CD8-positive, alpha-beta memory T cell (primary cell): ENCODE measurements at places on chromosomes 4 and X. TPM values are rescaled to one million over a fixed set of nuclear protein-coding genes. Genes with fewer than 3 reads are reported as not detected.
A peak's percentile ranks its signal among the peaks of the same experiment; 100 is the strongest.

- no peaks in the 10 kb centered on the region for H3K4me1 ChIP-seq
- H3K27me3 ChIP-seq = no peaks in the 10 kb centered on the region
- no peaks in the 10 kb centered on the region for H3K36me3 ChIP-seq
These were observed 32.0 kb downstream of the DYNLT3 start for GRCh38 chrX:37815366-37815765.

- no peak overlapping the region for H3K27ac ChIP-seq
- no peak for DNase-seq
- H3K36me3 ChIP-seq = no peaks in the 10 kb centered on the region
- no peak overlapping the region for H3K4me3 ChIP-seq
These were observed 17.0 kb upstream of the HPF1 start for GRCh38 chr4:169774466-169775445.

DNA sequence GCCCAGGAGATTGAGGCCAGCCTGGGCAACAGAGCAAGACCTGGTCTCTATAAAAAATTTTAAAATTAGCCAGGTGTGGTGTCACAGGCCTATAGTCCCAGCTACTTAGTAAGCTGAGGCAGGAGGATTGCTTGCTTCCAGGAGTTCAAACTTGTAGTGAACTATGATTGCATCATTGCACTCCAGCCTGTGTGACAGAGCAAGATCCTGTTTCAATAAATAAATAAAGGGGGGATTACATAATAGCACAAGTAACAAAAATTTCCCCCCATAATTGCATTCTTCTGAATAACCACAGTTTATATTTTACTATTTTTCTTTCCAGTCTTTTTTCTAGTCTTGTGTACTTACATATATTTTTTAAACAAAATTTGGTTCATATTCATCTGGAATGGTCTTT lies 135.6 kb downstream of the CHIC2 start:
- H3K27ac ChIP-seq = no peak overlapping the region
- H3K4me3 ChIP-seq = no peak overlapping the region
- H3K4me1 ChIP-seq = no peaks in the 10 kb centered on the region
- H3K27me3 ChIP-seq = no peaks in the 10 kb centered on the region
- DNase-seq = no peak

DNA sequence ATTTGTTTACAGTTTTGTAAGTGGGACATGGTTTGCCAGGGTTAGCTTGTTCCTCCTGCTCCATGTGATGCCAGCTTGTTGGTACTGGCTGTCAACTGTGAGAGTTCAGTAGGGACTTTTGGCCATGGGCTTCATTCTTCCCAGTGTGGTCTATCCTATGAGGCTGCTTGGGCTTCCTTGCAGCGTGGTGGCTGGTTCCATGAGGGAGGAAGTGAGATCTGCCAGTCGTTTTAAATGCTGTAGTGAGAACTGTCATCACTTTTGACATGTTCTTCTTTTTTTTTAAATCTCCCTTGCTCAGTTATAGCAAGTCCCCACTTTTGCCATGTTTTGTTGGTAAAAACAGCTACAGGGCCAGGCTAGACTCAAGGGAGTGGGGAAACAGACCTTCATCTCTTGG lies 15.9 kb downstream of the NSD2 start:
- DNase-seq = no peak
- no peaks in the 10 kb centered on the region for H3K4me1 ChIP-seq
- H3K27ac ChIP-seq = no peak overlapping the region
- H3K4me3 ChIP-seq = no peak overlapping the region
- H3K27me3 ChIP-seq = no peaks in the 10 kb centered on the region

The FAM9C gene
- total RNA-seq = not detected

The CCDC110 gene
- total RNA-seq = not detected

The TRIM75 gene
- not detected for total RNA-seq

- H3K4me1 ChIP-seq = no peaks in the 10 kb centered on the region
- no peak overlapping the region for H3K4me3 ChIP-seq
- no peaks in the 10 kb centered on the region for H3K27me3 ChIP-seq
These were observed 43.9 kb upstream of the FAM9A start for GRCh38 chrX:8845060-8845459.

The ATP1B4 gene
- total RNA-seq = not detected

The SUPT20HL2 gene
- not detected for total RNA-seq

The GRIPAP1 gene
- 57.7 TPM for total RNA-seq

GRCh38 chrX:100768679-100769338 lies 36.9 kb upstream of the SYTL4 start:
- H3K27ac ChIP-seq = no peak overlapping the region
- no peak overlapping the region for H3K4me3 ChIP-seq
- no peaks in the 10 kb centered on the region for H3K27me3 ChIP-seq
- DNase-seq = peak; percentile 73
- H3K36me3 ChIP-seq = no peaks in the 10 kb centered on the region
- no peaks in the 10 kb centered on the region for H3K4me1 ChIP-seq

The CRMP1 gene
- total RNA-seq = not detected

The GYPE gene
- total RNA-seq = 2.9 TPM

The CPLX1 gene
- total RNA-seq = 0.13 TPM

- H3K27ac ChIP-seq = no peak overlapping the region
- no peak overlapping the region for H3K4me3 ChIP-seq
- H3K4me1 ChIP-seq = no peaks in the 10 kb centered on the region
- DNase-seq = no peak
- H3K36me3 ChIP-seq = no peaks in the 10 kb centered on the region
These were observed 63.5 kb downstream of the ENPP6 start for GRCh38 chr4:184154199-184154598.

The HOPX gene
- 171 TPM for total RNA-seq

The UGT2A3 gene
- not detected for total RNA-seq
